ENCODE measurements at places on chromosomes 5 and 9. TPM values are rescaled to one million over a fixed set of nuclear protein-coding genes. Genes with fewer than 3 reads are reported as not detected.

CCNH gene
- 53.3 TPM for total RNA-seq

OR1N2 gene
- not detected for total RNA-seq

ATP6V1G1 gene
- 70.6 TPM for total RNA-seq

DRD1 gene
- total RNA-seq: 0.14 TPM

PTPN3 gene
- 2.1 TPM for total RNA-seq

SOX30 gene
- total RNA-seq: 0.23 TPM

STING1 gene
- total RNA-seq: 91.5 TPM

MARCOL gene
- total RNA-seq: not detected

CCIN gene
- 2.0 TPM for total RNA-seq

ZDHHC12 gene
- total RNA-seq: 8.3 TPM

WHRN gene
- total RNA-seq: 2.6 TPM

HDAC3 gene
- 30.3 TPM for total RNA-seq

PTTG1 gene
- total RNA-seq: 2.3 TPM

PPIC gene
- 76.8 TPM for total RNA-seq

TMEM267 gene
- total RNA-seq: 13.2 TPM

IL31RA gene
- total RNA-seq: not detected

SLC34A3 gene
- not detected for total RNA-seq

NUTM2F gene
- total RNA-seq: not detected

NUTM2G gene
- total RNA-seq: not detected

PITX1 gene
- 0.97 TPM for total RNA-seq

PCDHGA1 gene
- 0.93 TPM for total RNA-seq

PPP2R2B gene
- 53.1 TPM for total RNA-seq

HAND1 gene
- not detected for total RNA-seq

CTXN3 gene
- total RNA-seq: not detected

CARD6 gene
- 14.9 TPM for total RNA-seq

OR1J2 gene
- not detected for total RNA-seq

KLF4 gene
- 82.4 TPM for total RNA-seq

SAPCD2 gene
- 0.42 TPM for total RNA-seq

CKMT2 gene
- total RNA-seq: 26.3 TPM

TEX48 gene
- not detected for total RNA-seq

XPA gene
- total RNA-seq: 18.8 TPM

WNT8A gene
- total RNA-seq: not detected

ANKRD20A1 gene
- total RNA-seq: 2.2 TPM

PCSK5 gene
- total RNA-seq: 84.2 TPM

PARP8 gene
- 20.4 TPM for total RNA-seq

RNF224 gene
- total RNA-seq: not detected

ZDHHC11 gene
- total RNA-seq: 29.1 TPM
